Esophagus muscularis mucosa (tissue), 4 donors: ENCODE measurements at places on chromosomes 2 and 18. TPM values are rescaled to one million over a fixed set of nuclear protein-coding genes. Genes with fewer than 3 reads are reported as not detected.

Gene PPP3R1
- 28.0 TPM for total RNA-seq

Gene SAP130
- 9.6 TPM for total RNA-seq

Gene SEH1L
- 27.7 TPM for total RNA-seq

Gene PJVK
- 1.8 TPM for total RNA-seq

Gene SERPINB2
- total RNA-seq, result 24.5 TPM

Gene TANK
- total RNA-seq, result 74.6 TPM

Gene FABP1
- total RNA-seq, result not detected

GRCh38 chr2:238457927-238458324, 31.2 kb downstream of the ASB1 start:
- no peaks in the 10 kb centered on the region for H3K27me3 ChIP-seq
- H3K4me3 ChIP-seq, result no peak overlapping the region
- H3K36me3 ChIP-seq, result no peaks in the 10 kb centered on the region
- peaks cover 22% of the 10 kb centered on the region for H3K4me1 ChIP-seq

- H3K4me1 ChIP-seq, result no peaks in the 10 kb centered on the region
- no peak overlapping the region for H3K27ac ChIP-seq
- no peak for DNase-seq
- no peaks in the 10 kb centered on the region for H3K36me3 ChIP-seq
Measured at GRCh38 chr2:202990501-202990900, 24.2 kb upstream of the NBEAL1 start.

DNA sequence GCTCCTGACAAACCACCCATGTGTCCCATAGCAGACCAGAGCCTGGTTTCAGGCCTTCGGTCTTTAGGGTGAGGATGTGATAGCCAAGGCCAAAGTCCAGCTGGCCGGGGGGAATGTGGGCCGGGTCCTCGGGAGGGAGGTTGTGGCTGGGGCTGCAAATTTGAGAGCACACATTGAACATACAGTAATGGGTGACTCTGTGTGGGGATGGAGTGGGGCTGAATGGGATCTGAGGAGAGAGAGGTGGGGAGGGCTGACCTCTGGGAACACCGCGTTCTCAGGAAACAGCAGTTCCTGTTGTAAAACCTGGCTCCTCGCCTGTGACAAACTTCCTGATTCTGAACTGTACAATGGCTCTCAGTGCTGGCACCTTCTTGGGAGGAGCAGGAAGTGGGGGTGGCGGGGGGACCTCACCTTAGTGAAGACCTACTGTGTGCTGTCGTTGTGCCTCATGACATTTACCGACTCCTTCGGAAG, 48.8 kb downstream of the MCFD2 start:
- H3K27ac ChIP-seq, result peak overlapping the region; percentile 66
- H3K27me3 ChIP-seq, result no peaks in the 10 kb centered on the region
- no peaks in the 10 kb centered on the region for H3K36me3 ChIP-seq
- DNase-seq, result no peak
- no peak overlapping the region for H3K4me3 ChIP-seq

DNA sequence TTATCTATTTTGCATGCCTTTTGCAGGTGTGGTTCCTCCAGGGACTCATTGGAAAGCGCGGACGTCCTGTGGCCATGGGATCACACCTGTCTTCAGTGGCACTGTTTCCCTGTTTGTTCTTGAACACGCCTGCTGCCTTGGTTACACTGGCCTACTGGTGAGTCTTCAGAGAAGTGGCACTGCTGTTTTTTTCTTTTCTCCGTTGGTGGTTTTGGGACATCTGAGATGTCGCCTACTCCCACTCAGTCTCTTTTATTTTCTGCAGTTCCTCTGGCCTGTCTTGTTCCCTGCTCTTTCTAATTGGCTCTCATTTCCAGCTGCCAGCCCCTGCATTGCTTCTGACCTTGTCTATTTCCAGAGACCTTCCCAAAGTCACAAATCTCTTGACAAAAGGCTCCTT, 35.7 kb upstream of the POU3F3 start:
- no peak overlapping the region for H3K4me3 ChIP-seq
- H3K4me1 ChIP-seq, result no peaks in the 10 kb centered on the region
- H3K27me3 ChIP-seq, result no peaks in the 10 kb centered on the region

DNA sequence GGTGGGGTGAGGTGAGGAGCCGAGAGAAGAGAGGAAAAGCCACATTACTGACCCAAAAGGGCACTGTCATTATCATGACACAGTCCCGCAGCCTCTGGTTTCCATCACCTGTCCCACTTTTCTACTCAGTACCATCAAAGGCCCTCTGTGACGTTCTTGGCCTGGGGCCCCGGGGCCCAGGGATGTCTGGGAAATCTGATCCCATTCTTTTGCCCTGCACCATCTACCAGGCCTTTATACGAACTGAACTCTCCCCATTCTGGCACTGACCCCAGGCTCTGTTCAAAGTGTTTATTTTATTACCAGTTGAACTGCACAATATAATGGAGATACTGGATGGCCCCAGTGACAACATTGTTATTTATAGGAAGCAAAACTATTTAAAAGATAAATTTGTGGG, 89.1 kb downstream of the COL6A3 start:
- no peaks in the 10 kb centered on the region for H3K36me3 ChIP-seq
- peaks cover 80% of the 10 kb centered on the region for H3K4me1 ChIP-seq
- H3K27ac ChIP-seq, result peak overlapping the region; percentile 93
- no peaks in the 10 kb centered on the region for H3K27me3 ChIP-seq
- DNase-seq, result no peak

DNA sequence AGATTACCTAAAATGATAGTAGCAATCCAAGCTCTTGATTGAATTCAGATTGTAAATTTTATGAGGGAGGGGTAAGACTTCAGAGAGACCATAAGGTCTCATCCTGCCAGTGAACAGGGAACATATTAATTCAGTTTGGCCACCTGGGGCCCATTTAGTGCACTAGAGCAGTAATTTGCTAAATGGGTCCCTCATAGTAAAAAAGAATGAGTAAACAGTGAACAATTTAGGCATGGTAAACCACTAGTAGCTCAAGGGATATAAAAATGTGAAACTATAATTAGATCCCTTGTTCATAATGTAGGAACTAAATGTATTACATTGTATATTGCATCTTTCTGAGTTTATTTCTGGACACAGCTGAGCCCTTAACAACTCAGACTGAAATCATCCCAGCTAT, 4.9 kb upstream of the PHLPP1 start:
- H3K27ac ChIP-seq, result no peak overlapping the region
- H3K36me3 ChIP-seq, result no peaks in the 10 kb centered on the region
- no peak for DNase-seq

DNA sequence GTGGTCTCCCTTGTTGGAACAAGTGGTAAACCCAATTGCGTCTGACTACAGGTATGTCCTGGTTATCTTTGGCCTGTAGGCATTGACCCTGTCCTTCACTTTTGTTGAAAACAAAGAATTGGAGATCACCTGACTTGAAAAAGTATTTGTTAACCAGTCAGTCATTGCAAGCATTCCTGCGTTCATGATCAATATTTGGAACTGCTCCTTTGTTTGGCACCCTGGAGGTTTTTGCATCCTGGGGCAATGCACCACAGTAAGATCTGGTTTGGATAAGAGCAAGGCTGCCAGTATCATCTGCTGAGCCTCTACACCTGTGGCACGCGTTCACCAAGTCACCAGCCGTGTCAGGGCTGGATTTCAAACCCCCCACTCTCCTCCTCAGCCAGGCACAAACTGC, 115.7 kb downstream of the DNAH6 start:
- H3K4me3 ChIP-seq, result no peak overlapping the region
- H3K36me3 ChIP-seq, result no peaks in the 10 kb centered on the region
- no peak overlapping the region for H3K27ac ChIP-seq
- no peaks in the 10 kb centered on the region for H3K4me1 ChIP-seq
- no peaks in the 10 kb centered on the region for H3K27me3 ChIP-seq
- no peak for DNase-seq

DNA sequence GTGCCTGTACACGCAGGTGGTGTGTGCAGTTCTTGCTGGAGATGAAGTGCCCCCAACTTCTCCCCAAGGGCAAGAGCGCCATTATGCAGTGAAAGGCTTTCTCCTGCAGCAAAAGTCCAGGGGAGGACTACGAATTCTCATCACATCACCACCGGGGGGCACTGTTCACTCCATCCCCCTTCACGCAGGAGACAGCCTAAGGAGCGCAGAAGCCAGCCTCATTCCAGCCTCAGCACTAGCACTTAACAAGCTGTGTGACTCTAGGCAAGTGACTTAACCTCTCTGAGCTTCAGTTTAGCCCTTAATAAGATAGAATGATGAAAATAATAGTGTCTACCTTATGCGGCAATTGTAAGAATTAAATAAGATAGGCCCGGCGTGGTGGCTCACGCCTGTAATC, 32.3 kb downstream of the DNMT3A start:
- H3K27me3 ChIP-seq, result no peaks in the 10 kb centered on the region
- no peak overlapping the region for H3K4me3 ChIP-seq
- no peak for DNase-seq
- H3K36me3 ChIP-seq, result no peaks in the 10 kb centered on the region
- peaks cover 99% of the 10 kb centered on the region for H3K4me1 ChIP-seq

DNA sequence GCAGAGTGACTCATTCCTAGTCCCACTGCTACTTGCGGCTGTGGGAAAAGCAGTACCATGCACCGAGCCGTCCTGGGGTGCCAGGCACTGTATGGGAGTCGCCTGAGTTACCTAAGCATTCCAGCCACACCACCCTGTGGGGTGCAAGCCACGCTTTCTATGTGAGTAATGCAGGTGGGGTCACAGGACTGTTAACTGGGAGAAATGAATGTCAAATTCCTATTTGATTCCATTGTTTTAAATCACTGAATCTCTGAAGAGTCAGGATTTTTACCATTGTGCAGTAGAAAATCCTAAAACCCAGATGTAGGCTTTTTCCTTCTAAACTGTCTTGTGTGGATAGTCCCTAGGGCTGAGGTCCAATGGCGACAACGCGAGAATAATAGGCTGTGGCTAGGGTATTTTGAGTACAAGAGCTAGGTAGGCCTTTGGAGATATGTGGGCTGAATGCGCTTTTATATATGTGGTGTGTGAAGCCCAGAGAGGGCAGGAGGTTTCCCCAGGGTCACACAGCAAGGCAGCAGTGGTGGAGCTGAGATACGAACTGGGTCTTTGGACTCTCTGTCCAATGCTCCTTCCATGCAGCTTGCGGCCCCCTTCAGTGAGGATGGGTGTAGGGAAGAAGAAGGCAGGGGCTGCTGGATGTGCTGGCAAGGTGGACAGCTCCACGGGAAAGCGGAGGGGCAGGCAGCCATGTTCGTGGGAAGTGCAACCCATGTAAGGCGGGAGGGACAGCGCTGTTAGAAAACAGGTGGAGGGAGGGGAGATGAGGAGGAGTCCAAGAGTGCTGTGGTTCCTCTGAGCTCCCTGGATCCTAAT, 83.2 kb downstream of the DDX1 start:
- no peak overlapping the region for H3K4me3 ChIP-seq
- DNase-seq, result no peak
- H3K27me3 ChIP-seq, result no peaks in the 10 kb centered on the region
- H3K27ac ChIP-seq, result no peak overlapping the region
- no peaks in the 10 kb centered on the region for H3K36me3 ChIP-seq
- H3K4me1 ChIP-seq, result no peaks in the 10 kb centered on the region

DNA sequence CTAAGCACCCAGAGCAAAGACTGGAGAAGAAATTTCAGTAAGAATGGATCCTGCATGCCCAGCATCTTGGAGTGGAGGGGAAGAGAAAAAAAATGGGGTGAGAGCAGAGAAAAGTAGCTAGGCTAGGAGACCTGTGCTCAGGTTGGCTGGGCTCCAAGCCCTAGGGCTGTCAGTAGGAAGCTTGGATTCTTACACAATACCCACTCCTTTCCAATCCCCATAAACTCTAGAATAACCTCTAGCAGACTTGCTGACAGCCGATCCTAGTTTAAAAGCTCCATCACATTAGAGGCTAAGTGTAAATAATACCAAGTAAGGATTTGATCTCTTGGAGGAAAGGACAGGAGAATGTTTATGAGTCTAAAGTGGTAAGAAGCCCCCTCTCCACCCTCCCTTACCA, 46.2 kb upstream of the NABP1 start:
- no peaks in the 10 kb centered on the region for H3K4me1 ChIP-seq
- H3K4me3 ChIP-seq, result no peak overlapping the region
- no peak overlapping the region for H3K27ac ChIP-seq
- H3K27me3 ChIP-seq, result no peaks in the 10 kb centered on the region
- H3K36me3 ChIP-seq, result no peaks in the 10 kb centered on the region

DNA sequence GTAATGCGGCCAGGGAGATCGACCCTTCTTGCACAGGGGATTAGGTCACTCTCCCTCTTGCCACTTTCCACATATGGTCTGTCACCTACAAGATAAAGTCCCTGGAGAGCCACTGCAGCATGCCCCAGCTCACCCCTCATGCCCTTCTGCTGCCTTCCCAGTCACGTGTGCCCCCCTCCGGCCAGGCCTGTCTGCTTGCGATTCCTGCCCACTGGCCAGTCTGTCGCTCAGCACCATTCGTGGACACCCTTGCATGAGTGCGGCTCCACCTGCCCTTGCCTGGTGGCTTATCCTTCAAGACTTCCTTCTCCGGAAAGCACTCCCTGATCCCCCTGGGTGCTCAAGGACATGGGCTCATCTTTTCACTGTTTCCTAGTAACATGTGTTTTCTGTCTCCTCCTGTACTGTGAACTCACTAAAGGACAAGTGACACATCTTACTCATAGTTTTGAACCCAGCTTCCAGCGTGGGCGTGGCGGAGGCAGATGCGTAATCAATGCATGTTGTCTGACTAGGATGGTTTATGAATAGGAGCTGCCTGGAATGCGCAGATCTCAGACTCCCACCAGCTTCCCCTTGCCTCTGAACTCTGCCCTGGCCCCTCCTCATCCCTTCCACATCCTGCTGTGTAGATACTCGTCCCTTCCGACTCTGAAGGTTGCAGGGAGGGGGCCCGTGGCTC, 7.8 kb upstream of the NT5DC4 start:
- H3K27me3 ChIP-seq, result no peaks in the 10 kb centered on the region
- H3K4me3 ChIP-seq, result no peak overlapping the region
- H3K4me1 ChIP-seq, result no peaks in the 10 kb centered on the region
- DNase-seq, result no peak
- H3K36me3 ChIP-seq, result no peaks in the 10 kb centered on the region
- H3K27ac ChIP-seq, result no peak overlapping the region

GRCh38 chr2:48510329-48510728, 19.6 kb upstream of the STON1 start:
- H3K4me1 ChIP-seq, result peaks cover 57% of the 10 kb centered on the region
- peak overlapping the region; percentile 81 for H3K27ac ChIP-seq
- no peak overlapping the region for H3K4me3 ChIP-seq
- H3K36me3 ChIP-seq, result peaks cover 50% of the 10 kb centered on the region

GRCh38 chr2:21452678-21453077, 328.9 kb downstream of the TDRD15 start:
- no peaks in the 10 kb centered on the region for H3K36me3 ChIP-seq
- no peak overlapping the region for H3K4me3 ChIP-seq
- no peaks in the 10 kb centered on the region for H3K27me3 ChIP-seq
- H3K27ac ChIP-seq, result no peak overlapping the region
- DNase-seq, result no peak

GRCh38 chr2:74895001-74895400, 61.1 kb downstream of the HK2 start:
- no peak for DNase-seq
- H3K4me1 ChIP-seq, result no peaks in the 10 kb centered on the region

DNA sequence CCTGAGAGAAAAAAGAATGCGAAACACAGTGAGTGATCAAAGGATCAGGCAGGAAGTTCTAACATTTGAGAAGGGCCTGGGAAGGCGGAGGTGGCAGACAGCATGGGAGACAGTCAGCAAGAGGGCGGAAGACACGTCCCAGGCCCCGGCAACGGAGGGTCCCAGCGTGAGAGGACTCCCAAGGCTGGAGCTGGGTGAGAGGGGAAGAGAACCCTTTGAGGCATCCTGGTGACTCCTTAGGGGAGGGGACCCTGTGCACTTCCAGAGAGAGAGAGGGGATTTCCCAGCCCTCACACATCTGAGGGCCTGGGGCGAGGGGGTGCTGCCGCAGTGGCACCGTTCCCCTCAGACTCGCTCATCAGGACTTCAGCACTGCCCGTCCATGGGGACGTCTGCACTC, 133.4 kb downstream of the RTP5 start:
- DNase-seq, result no peak
- no peaks in the 10 kb centered on the region for H3K36me3 ChIP-seq
- peaks cover 8% of the 10 kb centered on the region for H3K27me3 ChIP-seq
- no peak overlapping the region for H3K4me3 ChIP-seq
